ENCODE measurements at places on chromosomes 11 and 22. TPM values are rescaled to one million over a fixed set of nuclear protein-coding genes. Genes with fewer than 3 reads are reported as not detected.
A peak's percentile ranks its signal among the peaks of the same experiment; 100 is the strongest.

DNA sequence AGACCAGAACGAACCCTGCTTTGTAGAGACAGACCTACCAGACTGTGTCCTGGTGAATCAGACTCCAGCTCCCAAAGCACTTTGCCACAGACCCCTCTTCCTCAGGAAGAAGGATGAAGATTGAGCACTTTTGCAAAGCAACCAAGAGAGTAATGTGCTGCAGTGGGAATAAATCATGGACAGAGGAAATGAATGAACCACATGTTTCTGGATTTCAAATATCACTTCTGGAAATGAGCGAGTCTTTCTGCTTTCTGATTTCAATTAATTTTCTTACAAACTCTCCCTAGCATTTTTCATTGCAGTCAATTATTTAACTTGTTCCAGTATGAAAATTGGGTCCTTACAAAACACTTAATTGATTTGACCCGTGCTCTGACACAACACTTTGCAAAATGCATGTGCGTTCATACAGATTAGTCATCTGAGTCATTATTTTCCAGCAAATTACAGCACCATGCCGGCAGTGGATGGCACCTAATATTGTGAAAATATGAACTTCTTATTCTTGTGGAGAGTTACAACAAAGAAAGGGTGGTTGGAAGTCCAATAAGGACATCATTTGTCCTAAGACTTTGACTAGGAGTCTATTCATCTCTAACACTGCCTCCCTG, 315.9 kb upstream of the CCDC90B start:
- DNase-seq: no peak
- H3K27ac ChIP-seq: no peak overlapping the region
- no peak overlapping the region for H3K4me3 ChIP-seq
- no peaks in the 10 kb centered on the region for H3K36me3 ChIP-seq

The USP2 gene
- total RNA-seq: 0.19 TPM

DNA sequence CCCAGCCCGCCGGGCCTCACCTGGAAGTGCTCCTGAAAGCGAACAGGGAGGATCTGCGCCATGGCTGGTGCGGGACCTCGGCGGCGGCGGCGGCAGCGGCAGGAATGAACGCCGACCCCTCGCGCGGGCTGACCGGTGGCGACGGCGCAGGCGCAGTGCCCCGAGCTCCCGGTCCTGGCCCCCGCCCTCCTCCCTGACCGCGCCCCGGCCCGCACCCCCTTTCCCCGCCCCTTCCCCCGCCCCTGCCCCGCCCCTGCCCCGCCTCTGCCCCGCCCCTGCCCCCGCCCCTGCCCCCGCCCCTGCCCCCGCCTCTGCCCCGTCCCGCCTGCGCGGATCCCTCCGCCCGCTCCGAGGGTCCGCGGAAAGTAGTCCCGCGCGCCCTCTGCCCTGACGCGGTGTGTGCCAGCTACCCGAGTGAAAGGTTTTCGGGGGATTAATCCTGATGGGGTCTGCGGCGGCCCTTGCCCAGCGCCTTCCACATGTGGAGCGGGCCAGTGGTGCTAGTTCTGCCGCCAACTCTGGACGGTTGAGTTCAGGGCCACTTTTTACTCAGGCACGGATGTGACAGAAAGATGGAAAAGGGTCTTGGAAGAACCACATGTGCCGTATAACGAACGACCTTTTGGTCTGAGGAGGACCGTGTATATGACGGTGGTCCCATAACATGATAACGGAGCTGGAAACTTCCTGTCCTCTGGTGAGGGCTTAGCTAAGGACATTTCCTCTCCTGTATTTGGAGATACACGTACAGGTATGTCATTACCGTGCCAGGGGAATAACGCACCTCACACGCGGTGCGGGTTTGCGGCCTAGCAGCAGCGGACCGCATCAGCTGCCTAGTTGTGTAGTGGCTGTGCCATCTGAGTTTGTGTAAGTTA, at the start of gene CLTCL1:
TSS of gene CLTCL1 (minus strand) at position 140 of the 878 bp plus-strand sequence. CDS start at position 62, 78 bp downstream.
- DNase-seq: peak; percentile 54
- H3K27me3 ChIP-seq: peaks cover 45% of the 10 kb centered on the region
- H3K27ac ChIP-seq: peak within 1 kb of the TSS; percentile 75
- peak within 1 kb of the TSS; percentile 69 for H3K4me3 ChIP-seq
- H3K36me3 ChIP-seq: no peaks in the 10 kb centered on the region

The MMP1 gene
- total RNA-seq: 1.8 TPM

DNA sequence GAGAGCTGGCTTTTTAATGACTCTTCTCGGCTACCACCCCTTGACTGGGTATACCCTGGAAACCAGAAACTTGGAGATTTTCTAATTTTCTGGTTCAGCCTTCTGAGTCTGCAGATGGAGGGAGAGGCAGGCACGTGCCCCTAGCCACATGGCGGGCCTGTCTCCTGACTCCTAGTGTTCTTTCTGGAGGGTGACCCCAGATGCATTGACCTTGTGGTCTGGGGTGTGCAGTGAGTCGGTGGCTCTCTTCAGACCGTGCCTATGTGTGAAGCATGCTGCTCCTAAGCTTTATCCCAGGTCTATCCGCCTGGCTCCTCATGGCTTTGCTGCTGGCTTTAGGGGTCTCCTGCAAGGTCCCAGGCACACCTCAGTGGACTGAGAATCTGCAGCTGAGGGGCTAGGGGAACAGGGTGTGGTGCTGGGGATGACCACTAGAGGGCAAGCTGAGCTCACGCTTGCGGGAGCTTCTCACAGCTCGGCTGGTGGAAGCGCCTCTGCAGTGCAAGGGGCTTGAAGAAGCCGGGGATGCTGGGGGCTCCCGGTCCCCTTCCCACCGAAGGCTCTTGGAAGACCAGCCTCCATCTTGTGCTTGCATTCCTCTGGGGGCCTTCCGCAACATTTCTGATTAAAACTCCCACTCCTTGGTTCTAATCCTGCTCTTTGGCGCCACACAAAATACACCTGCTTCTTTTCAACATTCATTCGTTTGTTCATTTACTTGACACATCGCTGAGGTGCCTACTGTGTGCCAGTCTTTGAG, 51.8 kb downstream of the OTOG start:
- DNase-seq: peak; percentile 55
- no peaks in the 10 kb centered on the region for H3K36me3 ChIP-seq
- H3K4me3 ChIP-seq: no peak overlapping the region

The MPEG1 gene
- total RNA-seq: 55.0 TPM

DNA sequence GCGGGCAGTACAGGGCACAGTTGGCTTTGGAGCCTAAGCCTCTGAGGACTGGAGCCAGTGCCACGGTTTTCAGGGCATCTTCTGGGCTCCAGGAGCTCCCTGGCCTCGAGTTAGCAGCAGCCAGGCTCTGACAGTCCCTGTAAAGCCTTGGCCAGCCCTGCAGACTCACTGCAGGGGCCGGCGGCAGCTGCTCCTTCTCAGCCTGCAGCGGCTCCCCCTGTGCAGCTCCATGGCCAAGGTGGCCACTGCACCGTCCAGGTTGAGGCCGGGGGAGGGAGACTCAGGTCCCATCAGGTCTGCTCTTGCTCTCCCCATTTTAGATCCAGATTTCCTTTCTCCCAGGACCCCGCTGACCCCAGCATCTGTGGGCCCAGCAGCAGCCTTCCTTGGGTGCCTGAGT, 1461.1 kb downstream of the BRD1 start:
- DNase-seq: no peak
- H3K36me3 ChIP-seq: no peaks in the 10 kb centered on the region
- H3K4me1 ChIP-seq: no peaks in the 10 kb centered on the region
- H3K27me3 ChIP-seq: peaks cover 4% of the 10 kb centered on the region
- no peak overlapping the region for H3K4me3 ChIP-seq

GRCh38 chr11:69446108-69446507, 35.4 kb upstream of the LINC01488 start:
- H3K4me3 ChIP-seq: no peak overlapping the region
- no peaks in the 10 kb centered on the region for H3K36me3 ChIP-seq
- H3K4me1 ChIP-seq: peaks cover 9% of the 10 kb centered on the region
- H3K27me3 ChIP-seq: peaks cover 5% of the 10 kb centered on the region
- H3K27ac ChIP-seq: no peak overlapping the region

The SCN4B gene
- 2.1 TPM for total RNA-seq

GRCh38 chr11:97202613-97203292, 812.9 kb downstream of the JRKL start:
- DNase-seq: no peak
- H3K4me3 ChIP-seq: no peak overlapping the region
- no peaks in the 10 kb centered on the region for H3K27me3 ChIP-seq
- no peaks in the 10 kb centered on the region for H3K36me3 ChIP-seq
- no peaks in the 10 kb centered on the region for H3K4me1 ChIP-seq

DNA sequence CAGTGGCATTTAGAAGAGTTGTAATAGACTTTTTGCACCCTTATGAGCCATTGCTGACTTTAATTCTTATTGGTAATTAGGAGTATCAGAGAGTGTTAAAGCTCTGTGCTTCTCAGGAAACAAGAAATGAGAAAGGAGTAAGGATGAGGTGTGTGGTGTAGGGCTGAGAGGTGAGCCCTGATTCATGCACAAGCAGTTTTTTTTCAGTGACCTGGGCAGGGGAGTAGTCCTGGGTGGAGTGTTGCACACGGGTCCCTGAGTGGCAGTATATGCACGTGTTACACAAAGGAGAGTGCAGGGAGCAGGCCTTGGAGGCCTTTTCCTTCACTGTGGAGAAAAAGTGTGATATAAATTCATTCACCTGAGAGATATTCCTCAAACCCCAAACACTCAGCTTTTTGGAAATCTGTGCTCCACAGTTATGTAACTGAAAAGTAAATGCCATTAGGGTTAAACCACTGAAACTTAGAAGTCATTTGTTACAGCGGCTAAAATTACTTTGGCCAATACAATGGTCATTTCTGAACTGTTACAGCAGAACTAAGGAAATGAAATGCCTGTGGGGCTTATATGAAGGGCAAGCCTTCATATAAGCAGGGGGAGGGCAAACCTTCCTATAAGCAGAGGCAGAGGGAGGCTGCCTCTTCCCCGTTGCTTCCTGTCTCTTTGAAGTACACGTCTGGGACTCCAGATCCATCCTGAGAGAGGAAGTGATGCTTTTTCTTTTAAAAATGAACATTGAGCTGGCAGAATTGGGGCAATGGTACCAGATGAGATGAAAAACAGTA, 62.6 kb upstream of the OLFML1 start:
- DNase-seq: no peak
- no peaks in the 10 kb centered on the region for H3K4me1 ChIP-seq
- no peak overlapping the region for H3K27ac ChIP-seq
- H3K27me3 ChIP-seq: no peaks in the 10 kb centered on the region

DNA sequence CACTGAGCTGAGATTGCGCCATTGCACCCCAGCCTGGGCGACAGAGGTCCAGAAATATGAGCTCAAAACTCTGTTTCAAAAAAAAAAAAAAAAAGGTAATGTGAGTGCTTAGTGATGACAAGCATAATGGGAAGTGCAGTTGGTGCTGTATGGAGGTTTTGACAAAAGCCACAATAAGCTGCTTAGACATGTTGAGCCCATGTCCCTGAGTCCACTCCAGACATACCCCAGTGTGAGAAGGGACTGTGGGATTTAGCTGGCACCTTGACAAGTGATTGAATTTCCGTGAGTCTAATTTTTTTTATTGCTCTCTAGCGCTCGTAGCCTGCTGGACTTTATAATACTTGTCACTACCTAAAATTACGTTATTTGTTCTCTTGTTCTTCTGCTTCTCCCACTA, 15.1 kb upstream of the LGR4 start:
- DNase-seq: no peak
- H3K27ac ChIP-seq: no peak overlapping the region
- H3K36me3 ChIP-seq: peaks cover 13% of the 10 kb centered on the region
- no peak overlapping the region for H3K4me3 ChIP-seq

GRCh38 chr11:57219021-57219627, 17.9 kb downstream of the APLNR start:
- H3K4me3 ChIP-seq: no peak overlapping the region
- H3K27ac ChIP-seq: no peak overlapping the region
- H3K36me3 ChIP-seq: no peaks in the 10 kb centered on the region
- DNase-seq: no peak
- no peaks in the 10 kb centered on the region for H3K4me1 ChIP-seq

DNA sequence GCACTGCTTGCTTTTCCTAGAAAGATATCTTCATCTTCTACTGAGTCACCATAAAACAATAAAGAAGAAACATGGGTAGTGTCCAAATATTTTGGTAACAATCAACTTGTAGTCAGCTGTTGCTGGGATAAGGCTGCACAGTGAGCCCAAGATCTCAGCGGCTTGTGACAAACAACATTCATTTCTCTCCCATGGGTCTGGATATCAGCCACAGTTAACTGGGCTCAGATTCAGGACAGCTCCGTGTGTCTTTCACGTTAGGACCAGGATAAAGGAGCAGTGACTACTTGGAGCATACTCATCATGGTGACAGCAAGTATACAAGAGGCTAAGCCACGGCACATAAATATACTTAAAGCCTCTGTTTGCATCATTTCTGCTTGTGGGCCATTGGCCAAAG, 27.9 kb upstream of the GRK3 start:
- no peak overlapping the region for H3K27ac ChIP-seq
- H3K4me1 ChIP-seq: no peaks in the 10 kb centered on the region
- H3K4me3 ChIP-seq: no peak overlapping the region
- no peaks in the 10 kb centered on the region for H3K36me3 ChIP-seq

- no peak for DNase-seq
- H3K36me3 ChIP-seq: no peaks in the 10 kb centered on the region
- no peak overlapping the region for H3K27ac ChIP-seq
- no peaks in the 10 kb centered on the region for H3K27me3 ChIP-seq
- no peaks in the 10 kb centered on the region for H3K4me1 ChIP-seq
Observed at GRCh38 chr11:12625438-12626071, 48.7 kb upstream of the TEAD1 start.

DNA sequence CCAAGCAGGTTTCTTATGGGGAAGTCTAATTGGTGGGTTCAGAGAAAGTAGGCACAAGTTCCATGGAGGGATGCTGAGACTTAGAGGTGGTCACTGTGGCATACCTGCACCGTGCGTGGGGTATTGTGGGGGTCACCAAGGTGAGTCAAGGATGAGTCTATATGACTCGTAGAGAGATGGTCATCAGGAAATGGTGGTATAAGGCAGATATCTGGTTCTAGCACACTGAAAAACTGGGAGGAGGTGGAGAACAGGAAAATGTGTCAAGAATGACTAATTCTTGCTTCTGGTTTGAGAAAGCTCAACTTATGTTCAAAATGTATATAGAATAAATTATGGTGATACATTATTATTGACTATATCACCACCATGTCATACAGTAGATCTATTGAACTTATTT, 258.1 kb downstream of the RAB38 start:
- H3K4me1 ChIP-seq: no peaks in the 10 kb centered on the region
- no peaks in the 10 kb centered on the region for H3K27me3 ChIP-seq
- H3K36me3 ChIP-seq: no peaks in the 10 kb centered on the region

The FAM181B gene
- 0.24 TPM for total RNA-seq

GRCh38 chr22:38981005-38981991, 849 bp upstream of the APOBEC3B start:
- peak overlapping the region; percentile 74 for H3K27ac ChIP-seq
- no peaks in the 10 kb centered on the region for H3K4me1 ChIP-seq
- no peak overlapping the region for H3K4me3 ChIP-seq
- no peak for DNase-seq

GRCh38 chr11:30342736-30343166, 19.8 kb downstream of the ARL14EP start:
- DNase-seq: no peak
- no peaks in the 10 kb centered on the region for H3K27me3 ChIP-seq
- H3K4me1 ChIP-seq: no peaks in the 10 kb centered on the region

DNA sequence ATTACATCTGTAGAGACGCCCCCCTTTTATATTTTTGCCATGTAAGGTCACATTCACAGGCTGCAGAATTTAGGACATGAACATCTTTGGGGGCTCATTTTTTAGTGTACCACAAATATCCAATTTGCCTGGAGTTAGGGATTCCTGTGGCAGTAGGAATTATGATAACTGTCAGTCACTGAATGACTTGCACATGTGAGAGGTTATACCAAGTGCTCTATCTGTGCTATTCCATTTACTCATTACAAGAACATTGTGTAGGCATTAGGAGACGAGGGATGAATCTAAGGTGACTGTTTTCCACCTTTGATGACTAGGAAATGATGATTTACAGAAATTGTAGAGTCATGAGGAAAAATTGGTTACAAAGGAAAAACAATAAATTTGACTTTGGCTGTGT, 79.3 kb downstream of the LIF start:
- H3K4me1 ChIP-seq: peaks cover 17% of the 10 kb centered on the region
- no peak overlapping the region for H3K4me3 ChIP-seq
- no peak for DNase-seq
- H3K27me3 ChIP-seq: no peaks in the 10 kb centered on the region
- no peak overlapping the region for H3K27ac ChIP-seq

Data from thymus (tissue), 14 donors.